GM10248 (cell line): ENCODE measurements at places on chromosomes 2 and 18.

- peak; percentile 10 for DNase-seq
These were observed 780.0 kb downstream of the CNTNAP5 start for GRCh38 chr2:124805060-124805459.

DNA sequence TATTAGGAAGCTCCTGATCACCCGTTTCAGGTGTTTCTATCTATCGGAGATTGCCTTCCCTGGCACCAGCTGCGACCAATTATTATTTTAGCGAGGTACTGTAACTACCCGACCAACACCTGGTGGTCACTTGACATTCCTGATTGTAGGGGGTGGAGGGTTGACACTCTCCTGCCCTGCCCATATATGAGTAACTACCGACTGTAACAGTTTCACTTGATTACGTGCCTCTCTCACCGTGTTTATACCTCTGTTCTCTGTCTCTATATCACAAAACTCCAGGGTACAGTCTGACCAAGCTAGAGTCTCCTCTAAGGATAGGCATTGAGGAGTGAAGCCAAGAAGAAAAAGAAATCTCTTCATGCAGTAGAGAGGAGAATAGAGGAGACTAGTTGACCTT is 268.0 kb upstream of the LRATD1 start:
- DNase-seq, result no peak

- DNase-seq, result no peak
These were observed 9.9 kb downstream of the KLHL23 start for GRCh38 chr2:169743549-169743948.

DNA sequence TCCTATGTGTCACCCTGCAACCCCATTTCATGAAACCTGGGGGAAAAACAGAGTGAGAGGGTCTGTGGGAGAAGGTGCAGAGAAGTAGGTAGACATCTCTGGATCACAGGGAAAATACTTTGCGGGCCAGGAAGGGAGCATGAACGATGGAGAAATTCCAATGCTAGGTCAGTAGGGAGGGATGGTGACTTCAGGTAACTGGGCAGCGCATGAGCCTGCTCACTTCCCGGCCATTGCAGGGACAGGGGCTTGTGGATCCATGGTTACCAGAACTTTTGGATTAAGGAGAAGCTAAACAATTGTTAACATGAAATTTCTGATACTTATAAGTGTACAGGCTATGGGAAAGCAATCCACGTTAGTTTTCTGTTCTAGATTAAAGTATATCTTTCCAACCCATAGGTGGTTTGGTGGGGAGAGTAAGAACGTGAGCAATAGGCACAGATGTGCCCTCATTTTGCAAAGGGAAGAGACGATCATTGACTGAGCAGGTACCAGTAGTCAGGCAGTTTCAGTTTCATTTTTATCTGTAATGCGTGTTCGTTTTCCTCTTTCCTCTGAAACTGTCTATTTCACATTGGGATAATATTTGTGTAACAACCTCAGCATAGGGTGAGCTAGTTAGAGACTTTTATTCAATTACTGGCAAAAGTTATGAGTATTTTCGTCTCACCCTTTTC is 65.0 kb downstream of the NYAP2 start:
- DNase-seq, result no peak

DNA sequence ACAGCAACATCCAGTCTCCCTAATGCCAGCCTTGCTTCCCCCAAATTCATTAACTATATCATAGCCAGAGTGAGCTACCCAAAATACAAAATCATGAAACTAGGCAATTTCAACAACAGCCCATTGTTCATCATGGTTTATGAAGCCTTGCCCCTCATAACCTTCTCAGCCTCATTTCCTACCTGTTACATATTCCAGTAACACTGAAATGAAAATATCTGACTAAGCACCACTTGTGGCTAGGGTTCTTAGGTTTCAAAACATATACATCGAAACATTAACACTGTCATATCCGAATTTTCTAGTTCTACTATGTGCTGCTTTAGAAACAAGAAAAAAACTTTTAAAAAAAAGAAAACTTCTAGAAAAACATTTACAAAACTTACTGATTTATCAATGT is 59.5 kb downstream of the ATAD2B start:
- no peak for DNase-seq

DNA sequence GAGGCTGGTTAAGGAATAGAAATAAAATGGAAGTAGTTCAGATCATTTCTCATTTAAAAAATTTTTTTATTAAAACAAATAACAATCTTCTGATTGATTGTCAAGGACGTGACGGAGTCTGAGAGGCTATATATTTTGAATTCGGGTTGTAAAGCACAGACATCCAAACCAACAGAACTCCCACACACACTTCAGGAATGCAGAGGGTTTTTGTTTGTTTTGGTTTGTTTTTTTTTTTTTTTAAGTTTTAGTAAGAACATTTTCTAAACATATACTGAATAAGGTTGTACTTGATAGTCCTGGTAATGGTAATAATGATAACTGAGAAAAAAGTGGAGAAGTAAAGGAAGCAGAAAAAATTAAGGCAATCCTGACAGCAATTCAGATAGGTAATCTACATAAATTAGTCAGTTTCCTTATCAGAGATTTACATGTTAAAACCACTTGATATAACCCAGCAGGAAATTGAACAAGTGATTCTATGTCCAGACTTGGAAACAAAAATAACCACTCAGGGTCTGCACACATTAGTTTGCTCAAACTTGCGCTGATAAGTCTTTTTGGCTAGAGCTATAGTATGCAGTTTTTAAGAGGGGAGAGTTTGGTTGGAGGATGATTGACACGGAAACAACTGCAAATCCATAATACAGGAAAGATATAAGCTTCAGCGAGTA is 51.5 kb upstream of the CTAGE1 start:
- no peak for DNase-seq

DNA sequence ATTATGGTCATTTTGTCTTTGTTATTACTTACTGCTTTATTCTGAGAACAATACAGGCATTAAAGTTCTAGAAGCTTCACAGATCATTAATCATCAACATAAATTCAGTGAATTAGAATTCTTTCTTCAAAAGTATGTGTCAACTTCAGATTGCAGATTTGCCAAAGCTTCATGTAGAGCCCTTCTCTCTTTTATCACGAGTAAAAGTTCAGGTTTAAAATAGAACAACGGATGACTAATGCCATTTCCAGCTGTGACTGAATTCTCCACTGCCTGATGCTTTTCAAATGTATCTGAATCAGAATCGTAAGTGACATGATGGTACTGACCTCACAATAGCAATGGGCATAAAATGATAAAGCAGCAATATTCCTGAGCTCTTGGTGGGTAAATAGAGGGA is 116.0 kb downstream of the ABCA12 start:
- DNase-seq, result no peak

GRCh38 chr2:39631718-39632117 is 34.0 kb upstream of the TMEM178A start:
- DNase-seq, result no peak

DNA sequence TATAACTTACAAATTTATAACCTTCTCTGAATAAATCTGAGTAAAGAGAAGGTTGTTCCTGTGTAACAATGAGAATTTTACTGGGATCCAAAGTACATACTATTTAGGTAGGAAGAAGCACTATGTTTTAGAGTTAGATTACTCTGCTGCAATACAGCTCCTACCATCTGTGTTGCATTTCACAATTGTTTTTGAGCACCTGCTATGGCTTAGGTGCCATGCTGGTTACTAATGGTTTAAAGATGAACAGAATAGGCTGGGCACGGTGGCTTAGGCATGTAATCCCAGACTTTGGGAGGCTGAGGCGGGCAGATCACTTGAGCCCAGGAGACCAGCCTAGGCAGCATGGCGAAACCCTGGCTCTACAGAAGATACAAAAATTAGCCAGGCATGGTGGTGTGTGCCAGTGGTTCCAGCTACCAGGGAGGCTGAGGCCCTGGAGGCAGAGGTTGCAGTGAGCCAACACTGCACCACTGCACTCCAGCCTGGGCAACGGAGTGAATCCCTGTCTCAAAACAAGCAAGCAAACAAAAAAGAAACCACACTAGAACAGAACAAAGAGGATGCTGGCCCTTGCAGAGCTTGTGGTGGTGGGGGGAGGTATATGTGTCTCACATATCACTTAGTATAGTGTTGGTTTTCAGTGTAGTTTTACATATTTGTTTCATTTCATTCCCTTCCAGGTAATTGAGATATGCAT is 56.7 kb downstream of the SPTBN1 start:
- DNase-seq, result no peak

- DNase-seq, result peak; percentile 82
These were observed at the start of gene GPR35 for GRCh38 chr2:240624950-240625621. Gene GPR35 (plus strand): TSS chr2:240625480. CDS start chr2:240629953, 4,473 bp downstream.

GRCh38 chr18:54878159-54878622 is 49.9 kb downstream of the RAB27B start:
- no peak for DNase-seq

- no peak for DNase-seq
These were observed 30.5 kb upstream of the PEX13 start for GRCh38 chr2:60987041-60987440.

GRCh38 chr2:157661776-157662175 is 33.1 kb upstream of the ACVR1C start:
- no peak for DNase-seq

- no peak for DNase-seq
These were observed 6.2 kb upstream of the SPOPL start for GRCh38 chr2:138495384-138495783.

GRCh38 chr2:230447455-230448451 is 31.8 kb downstream of the SP100 start:
- DNase-seq, result peak; percentile 65

- DNase-seq, result no peak
These were observed 417.1 kb upstream of the SALL3 start for GRCh38 chr18:78562531-78562961.

- DNase-seq, result no peak
These were observed 206.5 kb upstream of the NT5C1B start for GRCh38 chr2:18795906-18796305.

GRCh38 chr2:8481463-8482009 is 200.3 kb upstream of the ID2 start:
- no peak for DNase-seq

GRCh38 chr2:200422071-200422470 is 87.8 kb downstream of the KCTD18 start:
- DNase-seq, result no peak

DNA sequence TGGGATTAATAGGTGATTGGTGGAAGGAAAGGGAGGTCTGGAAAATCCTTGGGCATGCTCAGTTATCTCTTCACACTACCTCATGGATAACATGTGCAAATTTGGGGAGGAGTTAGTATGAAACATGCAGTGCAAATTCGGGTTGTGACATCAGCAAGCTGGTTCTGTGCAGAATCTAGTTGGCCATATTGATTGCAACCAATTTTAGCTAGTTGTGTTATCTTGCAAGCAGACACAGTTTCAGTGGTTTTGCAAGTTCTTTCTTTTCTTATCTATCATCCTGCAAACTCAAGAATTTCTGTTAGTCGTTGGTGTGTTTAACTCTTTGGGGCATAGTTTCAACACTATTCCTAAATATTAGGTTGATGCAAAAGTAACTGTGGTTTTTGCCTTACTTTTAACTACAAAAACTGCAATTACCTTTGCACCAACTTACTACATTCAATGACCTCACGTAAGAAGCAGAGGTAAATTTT is 135.4 kb downstream of the PTH2R start:
- DNase-seq, result no peak

- no peak for DNase-seq
These were observed 344.9 kb downstream of the CYRIA start for GRCh38 chr2:16320716-16321115.

- peak; percentile 67 for DNase-seq
These were observed 128.7 kb downstream of the NFATC1 start for GRCh38 chr18:79524181-79525078.

- DNase-seq, result no peak
These were observed 108.7 kb downstream of the FEZ2 start for GRCh38 chr2:36489281-36489680.

DNA sequence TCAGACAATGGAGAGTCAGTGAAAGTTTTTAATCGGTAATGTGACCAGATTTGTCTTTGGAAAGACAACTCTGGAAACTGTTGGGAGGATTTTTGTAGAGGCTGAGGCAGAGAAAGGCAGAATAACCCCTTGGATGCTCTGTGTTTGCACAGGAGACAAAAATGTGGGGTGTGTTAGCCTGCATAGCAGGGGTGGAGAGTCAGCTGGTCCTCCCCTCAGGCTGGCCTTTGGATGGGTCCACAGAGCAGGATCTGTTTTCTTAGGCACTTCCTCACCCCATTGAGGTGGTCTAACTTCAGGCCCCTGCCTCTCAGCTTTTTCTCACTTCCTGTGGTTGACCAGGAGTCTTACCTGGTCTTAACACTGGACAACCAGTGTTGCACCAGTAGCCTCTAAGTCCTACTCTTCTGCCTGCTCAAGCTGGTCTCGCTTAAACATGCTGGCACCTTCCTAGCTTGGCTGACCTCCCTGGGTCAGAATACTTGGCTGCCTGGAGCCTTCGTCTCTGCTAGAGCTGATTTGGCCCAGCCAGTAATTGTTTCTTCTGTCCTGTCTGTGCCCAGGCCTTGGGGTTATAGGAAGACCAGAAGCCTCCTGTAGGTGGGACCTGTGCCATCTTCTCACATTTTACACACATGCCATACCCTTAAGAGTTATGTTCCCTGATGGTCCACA is 259.8 kb upstream of the RASGRP3 start:
- no peak for DNase-seq

DNA sequence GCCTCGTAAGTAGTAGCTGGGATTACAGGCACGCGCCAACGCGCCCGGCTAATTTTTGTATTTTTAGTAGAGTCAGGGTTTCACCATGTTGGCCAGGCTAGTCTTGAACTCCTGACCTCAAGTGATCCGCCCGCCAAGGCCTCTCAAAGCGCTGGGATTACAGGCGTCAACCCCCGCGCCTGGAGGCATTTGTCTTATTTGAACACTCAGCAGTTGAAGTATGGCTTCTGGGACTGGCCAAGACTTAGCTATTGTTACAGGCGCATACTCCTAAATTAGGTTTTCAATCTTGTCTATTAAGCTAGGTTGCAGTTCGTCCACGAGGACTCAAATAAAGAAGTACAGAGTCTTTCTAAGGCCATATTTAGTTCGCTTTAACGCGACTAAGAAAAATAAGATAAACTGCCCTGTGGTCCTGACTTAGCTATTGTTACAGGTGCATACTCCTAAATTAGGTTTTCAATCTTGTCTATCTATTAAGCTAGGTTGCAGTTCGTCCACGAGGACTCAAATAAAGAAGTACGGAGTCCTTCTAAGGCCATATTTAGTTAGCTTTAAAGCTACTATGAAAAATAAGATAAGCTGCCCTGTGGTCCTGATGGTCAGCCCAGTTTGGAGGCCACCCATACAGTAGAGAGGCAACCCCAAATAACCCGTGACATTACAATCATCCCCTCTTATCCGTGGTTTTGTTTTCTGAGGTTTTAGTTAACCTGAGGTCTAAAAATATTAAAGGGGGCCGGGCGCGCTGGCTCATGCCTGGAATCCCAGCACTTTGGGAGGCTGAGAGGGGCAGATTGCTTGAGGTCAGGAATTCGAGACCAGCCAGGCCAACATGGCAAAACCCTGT is 20.8 kb upstream of the MTA3 start:
- no peak for DNase-seq

DNA sequence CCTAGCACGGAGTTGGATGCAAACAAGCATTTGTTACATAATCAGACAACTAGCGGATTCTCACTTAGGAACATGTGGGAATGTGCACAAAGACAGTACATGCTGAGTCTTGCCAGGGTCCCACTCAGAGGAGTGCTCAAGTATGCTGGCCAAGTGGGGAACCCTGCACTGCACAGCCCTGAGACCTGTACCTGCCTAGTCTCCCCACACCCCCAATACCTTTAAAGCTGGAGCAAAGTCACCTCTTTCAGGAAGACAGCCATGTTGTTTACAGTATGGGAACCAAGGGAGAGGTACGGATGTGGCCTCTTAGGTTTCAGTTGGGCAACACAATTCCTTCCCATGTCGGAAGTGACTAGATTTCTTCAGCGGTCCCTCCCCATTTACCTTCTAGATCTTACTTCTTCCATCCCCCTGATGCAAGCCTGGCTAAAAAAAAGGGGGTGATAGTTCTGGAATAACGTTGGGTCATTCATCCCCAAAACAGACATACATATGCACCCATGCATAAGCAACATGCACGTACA is 10.7 kb downstream of the CXCR1 start:
- no peak for DNase-seq
